Esophagus muscularis mucosa (tissue), 4 donors: ENCODE measurements at places on chromosomes 7 and 10. TPM values are rescaled to one million over a fixed set of nuclear protein-coding genes. Genes with fewer than 3 reads are reported as not detected.

The SLC29A3 gene
- total RNA-seq = 5.9 TPM

The CDHR1 gene
- total RNA-seq = not detected

The ZPBP gene
- total RNA-seq = not detected

The PNLIPRP1 gene
- not detected for total RNA-seq

DNA sequence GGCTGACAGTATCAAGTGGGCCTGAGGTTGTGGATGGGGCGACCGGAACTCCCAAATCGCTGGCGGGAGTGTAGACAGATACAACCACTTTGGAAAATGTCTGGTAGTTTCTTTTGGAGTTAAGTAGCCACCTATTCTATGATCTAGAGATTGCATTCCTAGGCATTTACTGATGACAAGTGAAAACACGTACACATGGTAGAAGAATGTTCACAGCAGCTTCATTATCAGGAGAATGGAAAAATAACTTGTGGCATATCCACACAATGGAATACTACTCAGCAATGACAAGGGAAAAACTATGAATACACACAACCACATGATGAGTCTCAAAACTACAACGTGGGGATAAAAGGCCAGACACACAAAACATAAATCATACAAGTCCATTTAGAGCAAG is 146.0 kb downstream of the MYOF start:
- no peak for DNase-seq

- no peak for DNase-seq
Measured at GRCh38 chr7:69961436-69961835, 363.2 kb downstream of the AUTS2 start.

GRCh38 chr10:25492040-25492439 is 317.2 kb downstream of the GPR158 start:
- no peak for DNase-seq

GRCh38 chr10:48759113-48759901 is 74.6 kb downstream of the WDFY4 start:
- DNase-seq = no peak

- DNase-seq = no peak
Measured at GRCh38 chr10:16866541-16867275, 49.5 kb upstream of the RSU1 start.

DNA sequence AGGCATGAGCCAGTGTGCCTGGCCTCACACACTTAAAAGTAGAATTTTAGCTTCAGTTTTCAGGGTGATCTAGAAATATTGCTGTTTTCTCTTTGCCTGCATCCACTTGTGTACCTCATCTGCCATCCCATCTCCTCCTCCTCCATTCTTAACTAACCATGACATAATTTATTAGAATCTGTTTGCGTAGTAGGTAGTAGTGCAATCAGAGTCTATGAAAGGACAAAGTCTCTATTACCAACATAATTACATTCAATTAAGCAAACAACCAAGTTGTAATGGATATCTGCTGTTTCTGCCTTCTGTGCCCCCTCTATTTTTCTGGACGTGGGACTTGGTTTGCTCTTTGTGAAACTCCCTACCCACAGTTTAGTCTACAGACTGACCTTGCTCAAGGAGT is 72.9 kb downstream of the CDK14 start:
- DNase-seq = no peak

GRCh38 chr7:124489925-124490324 is 275.7 kb downstream of the GPR37 start:
- DNase-seq = no peak

DNA sequence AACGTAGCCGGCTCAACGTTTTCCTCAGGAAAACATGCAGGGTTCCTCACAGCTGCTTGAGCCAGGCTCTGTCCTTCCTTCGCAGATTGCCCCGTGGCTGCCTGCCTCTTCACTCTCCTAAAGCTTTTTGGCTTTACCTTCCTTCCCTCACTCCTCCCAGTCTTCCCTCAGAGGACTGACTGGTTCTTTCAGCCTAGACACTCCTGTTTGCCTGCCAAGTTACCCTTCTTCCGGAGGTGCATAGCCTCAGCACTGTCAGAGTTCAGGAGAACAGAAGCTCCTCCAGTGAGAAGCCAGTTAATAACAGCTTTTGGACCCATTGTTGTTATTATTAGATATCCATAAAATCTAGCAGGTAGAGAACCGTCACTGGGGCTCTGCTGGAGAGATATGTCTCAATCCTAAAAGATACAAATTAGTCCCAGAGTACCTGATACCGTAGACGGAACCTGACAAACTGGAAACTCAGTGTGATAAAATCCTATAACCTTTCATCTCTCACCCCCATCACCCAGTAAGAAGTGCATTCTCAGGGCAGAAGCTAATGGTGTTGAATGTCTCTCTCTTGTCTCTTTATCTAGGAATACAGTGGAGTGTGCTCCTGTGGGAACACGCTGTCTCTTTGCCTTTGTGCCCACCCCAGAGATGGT is 79.6 kb downstream of the SND1 start:
- peak; percentile 53 for DNase-seq

GRCh38 chr7:31761646-31762045 is 74.6 kb downstream of the PPP1R17 start:
- no peak for DNase-seq
